ENCODE measurements at places on chromosomes 7 and 10.

- DNase-seq = no peak
These were observed 291.8 kb downstream of the PRKG1 start for GRCh38 chr10:51366044-51366443.

DNA sequence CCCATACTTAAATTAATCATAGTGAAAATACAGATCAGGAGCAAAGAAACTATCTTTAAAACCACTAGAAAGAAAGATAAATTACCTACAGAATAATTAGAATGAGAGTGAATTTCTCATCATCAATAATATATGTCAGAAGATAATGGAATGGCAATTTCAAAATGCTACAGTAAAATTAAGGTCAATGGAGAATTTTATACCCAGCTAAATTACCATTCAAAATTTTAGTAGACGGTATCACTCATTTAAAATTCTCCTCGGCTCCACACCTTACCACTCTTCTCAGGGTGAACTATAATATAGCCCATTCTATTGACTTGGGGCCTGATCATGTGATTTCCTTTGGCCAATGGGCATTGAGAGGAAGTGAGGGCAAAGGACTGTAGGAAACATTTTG is 192.5 kb upstream of the TCERG1L start:
- no peak for DNase-seq

DNA sequence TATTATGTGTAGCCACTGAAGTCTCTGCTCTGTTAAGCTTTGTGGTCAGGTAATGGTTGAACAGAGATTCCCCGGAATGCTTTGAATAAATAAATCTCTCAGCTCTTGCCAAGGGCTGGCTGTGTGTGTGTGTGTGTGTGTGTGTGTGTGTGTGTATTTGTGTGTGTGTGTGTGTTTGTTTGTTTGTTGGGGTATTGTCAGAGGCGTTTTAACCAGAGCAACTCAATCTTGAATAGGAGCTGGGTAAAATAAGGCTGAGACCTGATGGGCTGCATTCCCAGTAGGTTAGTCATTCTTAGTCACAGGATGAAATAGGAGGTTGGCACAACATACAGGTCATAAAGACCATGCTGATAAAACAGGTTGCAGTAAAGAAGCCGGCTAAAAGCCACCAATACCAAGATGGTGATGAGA is 256.2 kb upstream of the CACNA2D1 start:
- no peak for DNase-seq

DNA sequence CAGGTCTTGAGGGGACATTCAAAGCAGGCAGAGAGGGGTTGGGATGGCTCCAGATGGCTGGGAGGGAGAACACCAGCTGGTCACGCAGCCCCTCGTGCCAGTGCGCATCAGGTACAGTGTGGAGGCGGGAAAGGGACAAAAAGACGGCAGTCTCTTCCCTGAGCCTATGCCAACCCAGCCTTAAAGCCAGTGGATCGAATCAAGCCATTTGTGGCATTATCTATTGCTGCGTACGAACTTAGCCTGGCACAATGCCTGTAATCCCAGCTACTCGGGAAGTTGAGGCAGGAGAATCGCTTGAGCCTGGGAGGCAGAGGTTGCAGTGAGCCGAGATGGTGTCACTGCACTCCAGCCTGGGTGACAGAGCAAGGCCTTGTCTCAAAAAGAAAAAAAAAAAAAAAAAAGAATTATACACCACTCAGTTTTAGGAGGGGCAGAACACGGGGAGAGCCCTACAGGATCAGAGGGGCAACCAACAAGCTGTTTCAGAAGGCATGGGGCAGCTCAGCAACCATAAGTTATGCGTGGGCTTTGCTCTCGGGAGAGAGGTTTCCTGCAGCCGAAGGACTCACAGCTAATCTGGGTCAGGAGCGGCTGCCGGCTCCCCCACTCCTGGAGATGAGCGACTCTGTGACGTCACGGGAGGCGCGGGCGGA is 356 bp upstream of the NDUFB2 start:
- peak; percentile 90 for DNase-seq

DNA sequence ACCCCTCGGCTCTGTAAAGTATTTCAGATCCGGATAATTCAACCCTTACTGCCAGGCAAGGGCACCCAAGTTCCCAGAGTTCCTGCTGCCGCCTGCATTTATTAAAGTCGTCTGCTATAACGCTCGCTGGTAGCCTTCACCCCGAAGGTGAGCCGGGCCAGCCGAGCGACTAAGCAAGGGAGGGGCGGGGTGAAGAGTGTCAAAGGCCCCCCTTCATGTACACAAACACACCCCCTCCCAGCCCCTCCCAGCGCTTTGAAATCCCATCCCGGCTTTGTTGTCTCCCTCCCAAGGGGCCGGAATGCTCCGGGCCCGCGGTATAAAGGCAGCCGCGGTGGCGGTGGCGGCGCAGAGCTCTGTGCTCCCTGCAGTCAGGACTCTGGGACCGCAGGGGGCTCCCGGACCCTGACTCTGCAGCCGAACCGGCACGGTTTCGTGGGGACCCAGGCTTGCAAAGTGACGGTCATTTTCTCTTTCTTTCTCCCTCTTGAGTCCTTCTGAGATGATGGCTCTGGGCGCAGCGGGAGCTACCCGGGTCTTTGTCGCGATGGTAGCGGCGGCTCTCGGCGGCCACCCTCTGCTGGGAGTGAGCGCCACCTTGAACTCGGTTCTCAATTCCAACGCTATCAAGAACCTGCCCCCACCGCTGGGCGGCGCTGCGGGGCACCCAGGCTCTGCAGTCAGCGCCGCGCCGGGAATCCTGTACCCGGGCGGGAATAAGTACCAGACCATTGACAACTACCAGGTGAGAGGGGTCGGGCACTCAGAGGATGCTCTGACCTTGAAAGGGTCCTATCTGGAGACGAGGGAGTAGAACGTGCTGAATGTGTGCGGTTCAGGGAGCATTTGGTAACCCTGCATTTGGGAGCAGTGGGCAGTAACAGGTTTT is at the start of gene DKK1:
DKK1 (plus strand) TSS at position 349 of the 889 bp plus-strand sequence; CDS start at position 503, 154 bp downstream.
- DNase-seq = peak; percentile 51

Data from progenitor cell of endocrine pancreas (in vitro differentiated cells).